ENCODE measurements at places on chromosomes 6 and 20. TPM values are rescaled to one million over a fixed set of nuclear protein-coding genes. Genes with fewer than 3 reads are reported as not detected.

The MMP24 gene
- total RNA-seq: 0.08 TPM

The MLN gene
- not detected for total RNA-seq

The HRH3 gene
- not detected for total RNA-seq

The PM20D2 gene
- total RNA-seq: 20.6 TPM

The TXLNB gene
- 0.62 TPM for total RNA-seq

The SLC13A3 gene
- total RNA-seq: 0.26 TPM

The FNDC1 gene
- total RNA-seq: not detected

The SNRPB2 gene
- 73.0 TPM for total RNA-seq

The FOXS1 gene
- total RNA-seq: not detected

Data from activated naive CD8-positive, alpha-beta T cell treated with anti-CD3 and anti-CD28 coated beads, Interleukin-2, amount 10 ng/mL, durations not matched to agents 7 days and 5 days (primary cell).